Pancreas (tissue), 10 donors: ENCODE measurements at places on chromosomes 6 and 20.

- no peaks in the 10 kb centered on the region for H3K36me3 ChIP-seq
- no peak for DNase-seq
- peak within 1 kb of the TSS; percentile 83 for H3K27ac ChIP-seq
- peak within 1 kb of the TSS; percentile 72 for H3K4me3 ChIP-seq
- H3K27me3 ChIP-seq: no peaks in the 10 kb centered on the region
Measured at GRCh38 chr20:33662172-33662571, at the start of gene C20orf144. Gene C20orf144 (plus strand): TSS chr20:33662327. CDS start chr20:33662346, 19 bp downstream.

- no peaks in the 10 kb centered on the region for H3K36me3 ChIP-seq
- H3K4me3 ChIP-seq: no peak overlapping the region
- no peaks in the 10 kb centered on the region for H3K4me1 ChIP-seq
- H3K27me3 ChIP-seq: no peaks in the 10 kb centered on the region
- DNase-seq: no peak
Measured at GRCh38 chr20:39706184-39706663, 744.1 kb downstream of the DHX35 start.

DNA sequence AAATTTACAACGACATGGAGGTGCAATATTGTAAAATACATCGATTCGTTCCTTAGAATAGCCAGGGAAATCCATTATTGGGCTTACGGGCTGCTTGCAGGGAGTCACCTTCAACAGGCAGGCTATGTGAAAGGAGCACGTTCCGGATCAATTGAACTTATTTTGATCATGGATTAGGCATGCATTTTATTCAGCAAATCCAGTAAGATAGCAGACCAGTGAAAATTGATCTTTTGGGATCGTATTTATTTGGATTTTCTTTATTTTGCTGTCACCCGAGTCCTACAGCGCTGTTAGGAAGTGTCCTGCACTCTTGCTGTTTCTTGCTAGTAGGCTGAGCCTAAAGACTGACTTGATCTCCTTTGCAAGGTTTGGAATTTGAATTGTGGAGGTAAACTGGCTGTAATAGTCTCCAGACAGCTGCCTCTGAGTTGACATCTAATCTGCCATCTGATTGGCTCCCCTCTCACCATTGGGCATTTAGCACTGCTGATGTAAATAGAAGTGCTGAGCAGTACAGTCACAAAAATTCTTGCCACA lies 3.0 kb downstream of the ARID1B start:
- peak overlapping the region; percentile 94 for H3K27ac ChIP-seq
- H3K36me3 ChIP-seq: no peaks in the 10 kb centered on the region
- H3K4me1 ChIP-seq: peaks cover 22% of the 10 kb centered on the region

DNA sequence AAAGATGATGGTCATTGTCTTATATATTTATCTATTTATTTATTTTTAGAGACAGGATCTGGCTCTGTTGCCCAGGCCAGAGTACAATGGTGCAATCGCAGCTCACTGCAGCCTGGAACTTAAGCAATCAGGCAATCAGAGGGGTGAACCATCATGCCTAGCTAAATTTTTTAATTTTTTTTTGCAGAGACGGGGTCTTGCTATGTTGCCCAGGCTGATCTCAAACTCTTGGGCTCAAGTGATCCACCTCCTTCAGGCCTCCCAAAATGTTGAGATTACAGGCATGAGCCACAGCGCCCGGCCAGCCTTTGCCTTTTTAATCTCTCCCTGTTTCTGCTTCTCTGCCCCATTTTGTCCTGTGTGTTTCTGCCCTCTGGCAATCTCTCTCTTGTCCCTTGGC lies 102.2 kb downstream of the NCR2 start:
- no peaks in the 10 kb centered on the region for H3K27me3 ChIP-seq
- no peak overlapping the region for H3K27ac ChIP-seq
- DNase-seq: no peak
- H3K4me3 ChIP-seq: no peak overlapping the region
- H3K36me3 ChIP-seq: no peaks in the 10 kb centered on the region

GRCh38 chr6:144265390-144265789 lies 19.7 kb upstream of the UTRN start:
- H3K27ac ChIP-seq: peak overlapping the region; percentile 75
- DNase-seq: no peak
- no peaks in the 10 kb centered on the region for H3K36me3 ChIP-seq
- H3K4me3 ChIP-seq: no peak overlapping the region

GRCh38 chr6:48765352-48765961 lies 654.5 kb upstream of the PTCHD4 start:
- H3K4me1 ChIP-seq: no peaks in the 10 kb centered on the region
- H3K27ac ChIP-seq: no peak overlapping the region
- no peaks in the 10 kb centered on the region for H3K36me3 ChIP-seq
- no peaks in the 10 kb centered on the region for H3K27me3 ChIP-seq
- no peak for DNase-seq
- H3K4me3 ChIP-seq: no peak overlapping the region

DNA sequence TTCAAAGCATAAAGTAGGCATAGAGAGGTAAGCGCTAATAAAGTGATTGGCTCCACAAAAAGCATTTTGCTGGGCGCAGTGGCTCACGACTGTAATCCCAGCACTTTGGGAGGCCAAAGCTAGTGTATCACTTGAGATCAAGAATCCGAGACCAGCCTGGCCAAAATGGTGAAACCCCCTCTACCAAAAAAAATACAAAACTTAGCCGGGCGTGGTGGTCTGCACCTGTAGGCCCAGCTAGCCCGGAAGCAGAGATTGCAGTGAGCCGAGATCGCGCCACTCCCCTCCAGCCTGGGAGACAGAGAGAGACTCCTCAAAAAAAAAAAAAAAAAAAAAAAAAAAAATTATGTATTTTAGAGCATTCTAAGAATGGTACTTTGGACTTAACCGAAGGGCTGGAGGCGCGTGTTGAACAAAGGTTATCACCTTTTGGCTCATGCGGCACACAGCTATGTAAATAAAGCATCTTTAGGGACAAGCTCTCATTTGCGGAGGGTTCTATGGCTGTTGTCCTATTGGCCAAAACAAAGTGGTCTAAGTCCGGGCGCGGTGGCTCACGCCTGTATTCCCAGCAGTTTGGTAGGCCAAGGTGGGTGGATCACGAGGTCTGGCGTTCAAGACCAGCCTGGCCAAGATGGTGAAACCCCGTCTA lies 17.4 kb downstream of the HFE start:
- peak; percentile 39 for DNase-seq
- H3K4me1 ChIP-seq: no peaks in the 10 kb centered on the region
- H3K27me3 ChIP-seq: no peaks in the 10 kb centered on the region
- H3K36me3 ChIP-seq: no peaks in the 10 kb centered on the region
- no peak overlapping the region for H3K4me3 ChIP-seq

GRCh38 chr6:126064257-126064747 lies 78.0 kb downstream of the TRMT11 start:
- peaks cover 10% of the 10 kb centered on the region for H3K4me1 ChIP-seq
- H3K4me3 ChIP-seq: no peak overlapping the region
- no peak for DNase-seq
- H3K27me3 ChIP-seq: no peaks in the 10 kb centered on the region

GRCh38 chr6:129818251-129818650 lies 42.9 kb downstream of the TMEM244 start:
- no peak for DNase-seq
- no peaks in the 10 kb centered on the region for H3K36me3 ChIP-seq
- H3K4me1 ChIP-seq: no peaks in the 10 kb centered on the region
- no peak overlapping the region for H3K27ac ChIP-seq
- no peak overlapping the region for H3K4me3 ChIP-seq
- H3K27me3 ChIP-seq: no peaks in the 10 kb centered on the region

- H3K4me3 ChIP-seq: no peak overlapping the region
- no peaks in the 10 kb centered on the region for H3K4me1 ChIP-seq
- peak; percentile 45 for DNase-seq
Measured at GRCh38 chr6:343960-344815, 47.4 kb upstream of the IRF4 start.

DNA sequence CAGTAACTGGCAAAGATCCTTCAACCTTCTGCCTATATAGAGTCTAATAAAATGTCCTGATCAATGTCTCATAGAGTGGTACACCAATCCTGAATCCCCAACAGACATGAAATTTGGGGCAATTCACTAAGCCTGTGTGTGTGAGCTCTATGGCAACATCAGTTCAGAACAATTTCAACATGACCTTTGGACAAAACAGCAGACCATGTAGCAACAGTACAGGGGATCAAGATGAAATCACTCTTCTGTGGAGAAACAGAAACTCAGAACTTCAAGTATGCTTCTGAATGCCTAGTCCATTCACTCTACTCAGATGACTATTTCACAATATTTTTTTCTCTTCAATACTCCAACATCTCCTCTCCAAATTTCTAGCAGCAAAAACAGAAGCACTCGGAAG lies 49.1 kb upstream of the OPRM1 start:
- H3K27ac ChIP-seq: no peak overlapping the region
- DNase-seq: no peak
- H3K4me3 ChIP-seq: no peak overlapping the region
- no peaks in the 10 kb centered on the region for H3K36me3 ChIP-seq

DNA sequence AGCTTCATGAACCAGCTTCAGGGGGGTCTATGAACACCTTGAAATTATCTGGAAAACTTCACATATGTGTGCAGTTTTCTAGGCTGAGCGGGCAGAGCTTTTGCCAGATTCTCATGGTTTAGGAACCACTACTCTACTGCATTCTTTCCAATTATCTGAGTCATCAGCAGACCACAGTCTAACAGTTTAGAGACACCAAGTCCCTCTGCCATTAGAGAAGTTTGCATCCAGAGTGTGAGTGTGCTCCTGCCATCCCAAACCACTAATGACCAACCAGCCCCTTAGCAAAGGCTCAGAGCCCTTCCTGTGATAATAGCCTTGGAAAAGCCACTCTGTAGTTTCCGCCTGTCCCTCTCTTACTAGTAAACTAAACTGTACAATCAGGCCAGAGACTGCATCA lies 96.8 kb downstream of the PHACTR1 start:
- H3K36me3 ChIP-seq: no peaks in the 10 kb centered on the region
- DNase-seq: no peak
- H3K27ac ChIP-seq: no peak overlapping the region
- H3K4me1 ChIP-seq: no peaks in the 10 kb centered on the region
- no peak overlapping the region for H3K4me3 ChIP-seq

DNA sequence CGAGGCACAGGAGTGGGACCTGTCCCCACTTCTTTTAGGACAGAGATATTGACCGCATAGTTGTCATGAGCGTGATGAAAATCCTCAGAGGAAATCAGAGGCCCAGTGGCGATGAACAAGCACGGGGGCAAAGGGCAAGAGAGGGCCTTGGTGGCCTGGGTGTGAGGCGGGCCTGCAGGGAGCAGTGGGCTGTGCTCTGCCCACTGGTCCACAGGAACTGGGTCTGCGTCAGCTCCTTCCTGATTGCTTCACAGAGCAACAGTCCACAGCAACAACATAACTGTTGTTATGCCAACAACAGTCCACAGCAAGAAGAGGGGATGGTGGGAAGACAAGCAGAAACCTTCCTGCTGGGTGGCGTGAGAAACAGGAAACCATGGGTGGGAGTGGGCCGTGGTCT lies 335.6 kb downstream of the ZFAND3 start:
- H3K27ac ChIP-seq: no peak overlapping the region
- H3K36me3 ChIP-seq: no peaks in the 10 kb centered on the region
- DNase-seq: no peak
- H3K4me3 ChIP-seq: no peak overlapping the region
- peaks cover 8% of the 10 kb centered on the region for H3K4me1 ChIP-seq
- H3K27me3 ChIP-seq: no peaks in the 10 kb centered on the region

DNA sequence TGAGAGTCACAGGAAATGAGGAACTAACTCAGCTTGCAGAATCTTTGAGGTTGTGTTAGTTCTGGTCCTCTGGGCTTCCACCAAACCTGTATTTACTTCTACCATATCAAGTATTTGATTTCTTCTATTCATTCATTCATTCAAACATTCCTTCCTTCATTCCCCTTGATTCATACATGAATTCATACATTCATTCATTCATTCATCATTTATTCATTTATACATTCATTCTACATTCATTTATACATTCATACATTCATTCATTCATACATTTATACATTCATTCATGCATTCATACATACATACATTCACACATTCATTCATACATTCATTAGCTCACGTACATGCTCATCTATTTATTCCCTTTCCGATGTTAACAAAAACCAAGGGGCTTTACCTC lies 120.3 kb downstream of the BMP7 start:
- no peak overlapping the region for H3K27ac ChIP-seq
- H3K4me3 ChIP-seq: no peak overlapping the region
- no peaks in the 10 kb centered on the region for H3K4me1 ChIP-seq
- no peaks in the 10 kb centered on the region for H3K27me3 ChIP-seq
- DNase-seq: no peak
- H3K36me3 ChIP-seq: no peaks in the 10 kb centered on the region

DNA sequence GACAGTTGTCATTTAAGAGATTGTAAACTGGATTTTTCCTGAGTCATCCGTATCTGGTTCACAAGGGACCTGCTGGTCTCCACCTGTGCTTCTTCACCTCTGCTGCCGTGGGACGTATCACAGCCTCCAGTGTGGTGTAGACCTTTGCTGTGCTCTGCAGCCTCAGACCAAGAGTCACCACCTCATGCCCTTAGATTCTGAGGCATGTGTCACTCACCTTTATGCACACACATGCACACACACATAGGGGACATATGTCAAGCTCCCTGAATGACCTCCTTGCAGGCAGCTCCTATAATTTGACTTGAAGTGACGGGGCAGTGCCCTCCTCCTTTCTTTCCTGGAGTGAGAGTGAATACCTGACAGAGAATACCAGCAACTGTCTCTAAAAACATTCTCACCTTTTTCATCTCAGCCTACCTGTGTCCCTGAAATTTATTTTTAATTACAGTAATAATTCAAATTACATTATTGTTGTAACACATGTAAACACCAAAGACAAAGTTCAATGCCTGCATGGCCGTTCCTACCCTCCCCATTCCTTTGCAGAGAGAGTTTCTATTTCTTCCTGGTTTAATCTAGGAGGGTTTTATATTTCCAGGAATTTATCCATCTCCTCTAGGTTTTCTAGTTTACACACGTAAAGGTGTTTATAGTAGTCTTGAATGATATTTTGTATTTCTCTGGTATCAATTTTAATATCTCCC lies 3.5 kb downstream of the SLC17A4 start:
- no peak for DNase-seq
- H3K27ac ChIP-seq: peak overlapping the region; percentile 39
- no peaks in the 10 kb centered on the region for H3K4me1 ChIP-seq
- no peaks in the 10 kb centered on the region for H3K27me3 ChIP-seq
- no peaks in the 10 kb centered on the region for H3K36me3 ChIP-seq

- no peaks in the 10 kb centered on the region for H3K4me1 ChIP-seq
- H3K27ac ChIP-seq: no peak overlapping the region
- DNase-seq: no peak
- H3K27me3 ChIP-seq: no peaks in the 10 kb centered on the region
- no peak overlapping the region for H3K4me3 ChIP-seq
Measured at GRCh38 chr6:157646012-157646411, 177.0 kb upstream of the SNX9 start.

GRCh38 chr20:36606158-36607066 lies 833 bp downstream of the RAB5IF start:
- peaks cover 6% of the 10 kb centered on the region for H3K36me3 ChIP-seq
- no peaks in the 10 kb centered on the region for H3K27me3 ChIP-seq
- H3K4me1 ChIP-seq: no peaks in the 10 kb centered on the region
- DNase-seq: no peak
- H3K4me3 ChIP-seq: peak overlapping the region; percentile 98
- peak overlapping the region; percentile 77 for H3K27ac ChIP-seq

- no peaks in the 10 kb centered on the region for H3K4me1 ChIP-seq
- no peak overlapping the region for H3K27ac ChIP-seq
- no peak for DNase-seq
- no peak overlapping the region for H3K4me3 ChIP-seq
Measured at GRCh38 chr20:37562695-37563480, 35.2 kb upstream of the BLCAP start.

GRCh38 chr6:30568245-30568644 lies 3.0 kb upstream of the ABCF1 start:
- H3K4me3 ChIP-seq: no peak overlapping the region
- H3K27ac ChIP-seq: no peak overlapping the region
- DNase-seq: no peak
- H3K4me1 ChIP-seq: peaks cover 10% of the 10 kb centered on the region
